AG04449 (cell line): ENCODE measurements at places on chromosomes 5 and 9.

DNA sequence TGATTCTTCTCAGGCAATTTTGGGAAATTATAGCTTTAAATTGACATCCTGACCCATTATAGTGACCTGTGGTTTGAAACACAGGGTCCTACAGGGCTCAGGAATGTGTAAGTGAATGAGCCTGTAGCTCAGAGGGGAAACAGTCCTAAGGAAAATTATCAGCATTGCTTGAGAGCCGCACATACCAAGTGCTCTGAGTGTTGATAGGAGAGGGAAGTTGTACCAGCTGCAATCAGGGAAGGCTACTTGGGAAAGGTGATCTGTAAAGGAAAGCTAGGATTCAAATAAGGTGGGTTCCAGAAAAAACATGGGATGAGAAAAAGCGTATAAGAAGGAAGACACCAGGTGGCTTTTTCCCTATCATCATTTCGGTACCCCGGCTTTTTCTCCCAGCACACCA lies 4.4 kb upstream of the SLC25A51 start:
- DNase-seq, result no peak

DNA sequence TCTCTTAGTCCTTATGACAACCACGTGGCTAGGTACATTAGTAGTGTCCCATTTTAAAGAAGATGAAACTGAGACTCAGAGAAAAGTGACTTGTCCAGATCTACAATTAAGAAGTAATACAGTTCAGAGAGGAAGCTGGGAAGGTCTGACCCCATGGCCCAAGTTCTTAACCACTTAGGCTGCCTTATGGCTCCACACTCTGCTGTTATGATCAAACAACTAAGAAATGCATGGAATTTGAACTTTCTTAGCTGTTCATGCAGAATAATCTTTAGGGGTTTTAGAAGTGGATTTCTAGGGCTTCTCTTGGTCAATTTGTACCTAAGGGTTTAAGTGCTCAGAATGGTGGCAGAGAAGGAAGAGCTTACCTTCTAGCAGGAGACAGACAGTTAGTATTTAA lies 128.0 kb upstream of the MSX2 start:
- DNase-seq, result no peak

DNA sequence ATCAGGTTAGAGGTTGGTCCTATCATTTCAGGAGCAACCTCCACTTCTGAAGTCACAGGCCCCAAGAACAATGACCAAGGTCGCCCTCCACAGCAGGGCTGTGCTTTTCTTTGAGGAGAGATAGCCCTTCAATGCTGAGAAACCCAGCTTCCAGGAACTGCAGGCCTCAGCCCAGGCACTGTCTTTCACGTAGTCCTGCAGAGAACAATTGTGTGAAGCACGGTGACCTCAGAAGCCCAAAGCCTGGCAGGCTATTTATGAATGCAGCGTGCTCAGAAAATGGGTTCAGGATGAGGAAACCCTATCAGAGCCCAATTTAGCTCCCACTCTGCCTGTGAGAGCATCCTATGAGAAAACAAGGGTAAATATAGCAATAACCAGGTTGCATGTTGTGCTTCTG lies 388.3 kb downstream of the PLK2 start:
- DNase-seq, result no peak

DNA sequence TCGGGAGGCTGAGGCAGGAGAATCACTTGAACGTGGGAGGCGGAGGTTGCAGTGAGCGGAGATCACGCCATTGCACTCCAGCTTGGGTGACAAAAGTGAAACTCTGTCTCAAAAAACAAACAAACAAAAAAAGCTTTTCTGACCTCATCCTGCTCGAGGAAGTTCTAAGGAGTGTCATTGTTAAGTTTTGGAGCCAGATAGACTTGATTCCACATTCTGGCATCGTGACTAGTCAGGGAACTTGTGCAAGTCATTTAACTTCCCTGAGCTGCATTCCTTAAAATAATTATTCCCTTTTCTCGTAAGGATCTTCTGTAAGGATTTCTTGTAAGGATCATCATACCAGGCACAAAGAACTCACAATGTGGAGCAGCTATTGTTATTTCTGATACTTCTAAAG lies 26.2 kb downstream of the SNX24 start:
- no peak for DNase-seq

GRCh38 chr5:81488862-81489261 lies 94.9 kb upstream of the ACOT12 start:
- DNase-seq, result no peak

DNA sequence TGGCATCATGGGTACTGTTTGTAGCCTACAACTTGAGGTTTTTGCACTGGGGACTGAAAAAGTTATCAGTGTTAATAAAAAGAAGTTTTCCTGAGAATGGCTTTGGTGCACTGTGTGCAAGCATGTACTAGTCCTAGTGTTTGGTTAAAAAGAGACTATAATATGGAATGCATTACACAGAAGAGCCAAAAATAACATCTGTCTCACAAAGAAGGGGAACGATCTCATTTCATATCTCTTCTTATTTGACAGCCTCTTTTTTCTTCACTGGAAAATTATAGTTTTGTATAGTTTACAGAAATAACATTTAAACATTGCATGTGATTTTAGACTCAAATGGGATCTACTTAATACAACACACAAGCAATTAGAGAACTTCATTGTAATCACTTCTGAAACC lies 127.0 kb upstream of the GDNF start:
- no peak for DNase-seq

- DNase-seq, result no peak
Observed at GRCh38 chr5:179495906-179496455, 54.4 kb upstream of the RUFY1 start.

GRCh38 chr9:130240410-130241197 lies 25.0 kb upstream of the HMCN2 start:
- no peak for DNase-seq

GRCh38 chr5:135955525-135955924 lies 742 bp upstream of the LECT2 start:
- no peak for DNase-seq

DNA sequence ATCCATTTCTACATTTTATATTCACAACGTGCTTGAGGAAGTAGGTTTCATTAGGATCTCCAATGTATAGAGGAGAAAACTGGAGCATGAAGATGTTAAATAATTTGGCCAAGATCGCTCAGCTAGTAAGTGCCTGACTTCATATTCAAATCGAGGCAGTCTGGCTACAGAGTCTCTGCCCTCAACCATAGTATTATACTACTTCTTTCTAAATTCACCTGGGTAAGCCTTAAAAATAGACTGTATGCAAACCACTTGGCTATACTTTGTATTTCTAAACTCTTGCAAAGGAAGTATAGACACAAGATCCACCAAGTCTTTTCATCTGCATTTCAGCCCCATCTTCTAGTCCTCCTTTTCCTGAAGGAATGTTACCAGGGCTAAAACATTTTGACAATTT lies 232.0 kb downstream of the PLK2 start:
- no peak for DNase-seq

GRCh38 chr5:20972419-20972925 lies 984.5 kb upstream of the CDH18 start:
- DNase-seq, result no peak

- no peak for DNase-seq
Observed at GRCh38 chr5:176543428-176544182, 5.5 kb upstream of the CDHR2 start.

DNA sequence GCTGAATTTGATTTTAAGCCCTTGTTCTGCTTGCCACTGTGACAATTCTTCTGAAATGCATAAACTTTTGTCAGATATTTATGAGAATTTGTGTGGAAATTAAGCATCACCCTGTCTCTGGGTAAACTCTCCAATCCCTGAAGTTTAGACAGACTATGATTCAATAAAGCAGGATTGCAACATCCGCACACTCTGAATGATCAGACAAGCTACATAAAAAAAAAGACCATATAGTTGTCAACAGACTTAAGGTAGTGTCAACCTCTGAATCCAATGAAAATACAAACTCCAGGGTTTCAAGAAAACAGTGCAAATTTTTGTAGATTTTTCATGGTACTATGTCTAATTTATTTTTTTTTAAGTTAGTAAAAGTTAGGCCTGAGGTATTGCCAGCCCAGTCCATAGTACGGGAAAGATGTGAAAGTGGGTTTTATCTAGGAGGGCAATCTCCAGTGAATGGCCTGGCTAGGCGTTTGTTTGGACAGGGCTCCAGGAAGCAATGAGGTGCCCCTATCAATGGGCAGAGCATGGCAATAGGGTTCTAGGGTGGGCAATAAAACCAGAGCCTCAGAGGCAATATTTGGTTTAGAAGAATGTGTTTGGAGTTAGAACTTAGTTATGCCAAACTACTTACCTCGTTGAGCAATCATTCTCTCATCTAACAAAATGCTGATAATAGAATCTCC lies 762.6 kb upstream of the SEMA6A start:
- DNase-seq, result no peak

GRCh38 chr5:177296581-177296980 lies 6.9 kb downstream of the RAB24 start:
- DNase-seq, result no peak

DNA sequence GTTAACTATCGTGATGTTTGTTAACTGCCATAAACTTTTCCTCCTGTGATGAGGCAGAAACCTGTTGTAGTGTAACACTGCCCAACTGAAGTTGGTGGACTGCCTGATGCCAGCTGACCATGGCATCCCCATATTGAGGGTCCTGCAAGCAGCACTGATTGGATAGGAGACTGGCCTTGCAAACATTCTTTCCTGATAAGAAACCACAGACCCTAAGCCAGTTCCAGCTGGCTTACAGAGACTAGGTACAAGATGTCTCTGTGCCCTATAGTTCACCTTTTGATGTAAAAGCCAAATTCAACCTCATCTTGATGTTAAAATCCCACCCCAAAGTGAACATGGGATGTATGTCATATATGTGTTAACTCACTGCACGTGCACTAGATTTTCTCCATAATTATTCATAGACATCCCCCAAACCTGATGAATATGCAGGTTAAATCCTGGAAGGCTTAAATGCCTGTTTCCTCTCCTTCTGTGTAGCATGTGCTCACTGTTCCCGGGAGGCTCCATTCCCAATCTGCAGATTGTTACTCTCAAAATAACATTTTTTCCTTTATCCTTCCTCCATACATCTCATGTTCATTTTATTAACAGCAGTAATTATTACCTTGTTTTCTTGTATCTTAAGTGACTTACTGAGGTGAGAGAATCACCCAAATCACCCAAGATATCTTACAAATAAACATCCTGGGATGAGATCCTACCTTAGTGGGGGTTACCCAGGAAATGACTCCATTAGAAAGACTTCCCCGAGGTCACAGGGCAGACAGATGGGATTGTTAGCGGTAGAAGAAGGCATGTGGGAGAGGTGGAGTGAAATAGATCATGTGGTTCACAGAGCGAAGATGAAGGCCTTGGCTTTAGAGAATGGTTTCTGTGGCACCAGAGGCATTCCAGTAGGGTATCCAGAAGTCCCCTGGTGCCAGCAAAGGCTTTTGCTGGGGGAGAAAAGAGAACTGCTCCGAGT lies 566.7 kb downstream of the CCDC171 start:
- DNase-seq, result no peak

DNA sequence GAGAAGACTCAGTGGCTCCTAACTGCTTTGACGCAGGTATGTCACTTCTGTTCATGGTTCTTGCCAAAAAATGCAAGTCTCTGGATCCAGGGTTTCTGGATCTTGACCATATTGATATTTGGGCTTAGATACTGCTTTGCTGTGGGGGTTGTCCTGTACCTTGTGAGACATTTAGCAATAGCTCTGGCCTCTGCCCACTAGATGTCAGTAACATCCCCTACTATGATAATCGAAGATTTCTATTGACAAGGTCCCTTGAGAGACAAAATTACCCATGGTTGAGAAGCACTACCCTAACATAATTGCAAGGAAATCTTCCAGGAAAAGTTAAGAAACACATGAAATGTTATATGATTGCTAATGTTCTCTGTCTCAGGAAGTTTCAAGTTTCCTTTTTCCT lies 285.4 kb downstream of the TMEM232 start:
- DNase-seq, result peak; percentile 21

GRCh38 chr5:72065751-72066255 lies 41.5 kb upstream of the MAP1B start:
- DNase-seq, result no peak

- no peak for DNase-seq
Observed at GRCh38 chr9:2192356-2192979, 177.3 kb downstream of the SMARCA2 start.

GRCh38 chr9:107999890-108000289 lies 510.3 kb upstream of the KLF4 start:
- DNase-seq, result no peak

DNA sequence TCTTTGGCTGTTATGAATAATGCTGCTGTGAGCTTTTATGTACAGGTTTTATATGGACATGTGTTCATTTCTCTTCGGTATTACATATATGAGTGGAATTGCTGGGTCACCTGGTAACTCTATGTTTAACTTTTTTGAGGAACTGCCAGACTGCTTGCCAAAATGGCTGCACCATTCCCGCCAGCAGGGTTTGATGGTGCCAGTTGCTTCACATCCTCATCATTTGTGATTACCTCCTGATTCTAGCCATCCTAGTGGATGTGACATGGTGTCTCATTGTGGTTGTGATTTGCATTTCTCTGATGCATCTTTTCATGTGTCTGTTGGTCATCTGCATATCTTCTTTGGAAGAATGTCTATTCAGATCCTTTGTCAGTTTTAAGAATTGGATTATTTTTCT lies 10.7 kb downstream of the NANS start:
- no peak for DNase-seq

DNA sequence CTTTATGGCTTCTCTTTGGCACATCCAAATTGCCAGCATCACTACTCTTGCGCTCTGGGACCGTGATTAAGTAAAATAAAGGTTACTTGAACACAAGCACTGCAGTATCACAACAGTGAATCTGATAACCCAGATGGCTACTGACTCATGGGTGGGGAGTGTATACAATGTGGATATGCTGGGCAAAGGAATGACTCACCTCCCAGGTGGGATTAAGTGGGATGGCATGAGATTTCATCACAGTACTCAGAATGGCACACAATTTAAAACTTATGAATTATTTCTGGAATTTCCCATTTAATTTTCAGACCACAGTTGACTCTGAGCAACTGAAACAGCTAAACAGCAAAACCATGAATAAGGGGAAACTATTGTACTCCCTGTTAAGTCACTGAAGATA lies 4.3 kb downstream of the GFM2 start:
- peak; percentile 29 for DNase-seq

GRCh38 chr5:55668356-55668755 lies 43.8 kb downstream of the SLC38A9 start:
- peak; percentile 77 for DNase-seq

GRCh38 chr9:137055385-137056364 lies 1.8 kb upstream of the ENTPD2 start:
- DNase-seq, result no peak

- no peak for DNase-seq
Observed at GRCh38 chr5:113343343-113343742, 91.4 kb downstream of the TSSK1B start.

GRCh38 chr9:107530679-107531078 lies 41.1 kb upstream of the KLF4 start:
- no peak for DNase-seq

DNA sequence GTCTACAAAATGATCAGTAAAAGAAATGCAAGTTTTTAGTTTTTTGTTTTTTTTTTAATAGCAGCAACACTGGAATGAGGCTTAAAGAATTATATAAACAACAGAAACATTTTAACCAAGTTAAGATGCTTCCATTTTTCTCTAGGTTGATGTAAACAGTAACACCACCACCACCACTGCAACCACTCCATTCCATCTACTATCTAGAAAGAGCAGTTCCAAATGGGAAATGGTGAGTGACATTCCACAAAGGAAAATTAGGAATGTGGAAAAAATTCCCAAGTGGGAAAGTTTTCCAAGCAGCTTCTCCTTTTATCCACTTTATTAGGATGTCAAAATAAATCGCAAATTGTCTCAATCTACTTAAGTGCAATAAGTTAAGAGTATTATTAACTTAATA lies 32.6 kb downstream of the SLC38A9 start:
- no peak for DNase-seq
